AG09309 (cell line): ENCODE measurements at places on chromosomes 5 and 9.

DNA sequence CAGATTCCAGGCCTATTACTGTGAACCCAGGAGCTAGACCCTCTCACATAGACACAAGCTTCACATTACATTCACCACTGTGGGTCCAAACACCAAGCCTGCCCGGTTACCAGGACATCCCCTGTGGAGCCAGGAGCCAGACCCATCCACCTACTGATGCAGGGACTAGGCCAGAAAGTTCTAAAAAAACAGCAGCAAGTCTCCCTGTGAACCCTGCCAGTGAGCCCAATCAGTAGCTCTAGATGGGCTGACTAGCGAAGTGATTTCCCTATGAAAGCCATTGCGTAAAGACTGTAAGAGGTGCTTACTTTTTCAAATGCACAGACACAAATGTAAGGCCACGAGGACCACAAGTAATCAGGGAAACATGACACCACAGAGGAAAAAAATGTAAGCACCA lies 352.3 kb downstream of the TMEM161B start:
- no peak for DNase-seq

- DNase-seq: no peak
These were observed 193.3 kb upstream of the PANK3 start for GRCh38 chr5:168772316-168772961.

DNA sequence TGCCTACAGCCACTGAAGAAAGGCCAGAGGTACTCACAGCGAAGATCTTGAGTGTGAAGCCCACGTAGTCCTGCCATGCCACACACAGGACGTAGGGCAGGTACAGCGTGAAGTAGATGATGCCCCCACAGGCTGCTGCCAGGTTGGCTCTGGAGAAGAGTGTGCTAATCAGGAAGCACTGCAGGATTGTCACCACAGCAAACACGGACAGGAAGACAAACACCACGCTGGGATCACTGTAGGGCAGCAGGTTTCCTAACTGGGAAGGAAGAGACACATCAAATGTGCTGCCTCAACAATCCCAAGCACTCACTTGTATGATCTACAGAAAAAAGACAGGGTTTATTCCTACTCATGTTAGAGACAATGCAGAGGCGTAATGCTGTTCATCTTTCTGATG lies 63.0 kb downstream of the NIPSNAP3B start:
- DNase-seq: no peak

DNA sequence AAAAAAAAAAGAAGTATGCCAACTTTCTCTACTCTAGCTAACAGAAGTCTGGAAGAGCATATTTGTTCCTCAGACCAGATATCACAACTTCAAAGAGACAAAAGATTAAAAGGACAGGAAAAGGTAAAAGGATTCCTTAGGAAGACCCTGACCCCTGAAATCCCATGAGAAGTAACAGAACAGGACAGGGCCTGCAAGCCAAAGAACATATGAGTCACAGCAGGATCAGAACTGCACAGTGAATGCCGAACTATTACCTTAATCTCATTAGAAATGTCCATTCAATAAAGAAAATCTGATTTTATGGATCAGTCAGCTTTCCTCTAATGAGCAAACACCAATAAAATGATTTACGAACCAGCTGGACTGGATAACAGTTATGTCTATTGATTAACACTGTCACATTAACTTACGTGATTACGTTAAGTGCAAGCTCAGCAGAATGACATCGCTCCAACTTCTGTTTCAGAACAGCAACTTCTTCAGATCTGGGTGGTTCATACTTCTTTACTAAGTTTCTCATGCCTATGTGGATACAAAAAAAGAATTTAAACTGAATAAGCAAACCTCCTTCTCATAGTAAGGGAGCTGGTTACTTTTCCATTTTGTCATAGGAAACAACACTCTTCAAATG lies 13.6 kb downstream of the CCNH start:
- DNase-seq: no peak

DNA sequence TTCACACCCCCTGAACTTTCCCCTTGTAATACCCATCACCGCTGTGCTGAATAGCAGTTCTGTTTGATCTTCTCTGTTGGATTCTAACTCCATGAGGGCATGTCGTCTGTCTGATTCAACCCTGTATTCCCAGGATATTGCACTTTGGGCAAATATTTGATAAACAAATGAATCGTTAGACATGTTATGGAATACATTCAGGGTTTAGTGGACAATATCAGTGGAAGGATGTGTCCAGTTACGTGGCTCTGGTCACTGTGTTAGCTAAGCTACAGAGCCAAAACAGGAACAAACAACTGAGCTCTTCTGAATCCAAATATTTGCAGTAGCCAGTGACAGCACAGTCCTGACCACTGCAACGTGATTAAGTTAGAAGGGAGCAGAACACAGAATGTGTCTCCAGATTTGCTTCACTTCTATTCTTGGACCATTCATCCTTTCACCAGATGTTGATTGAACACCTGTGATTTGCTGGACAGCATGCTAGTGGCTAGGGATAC lies 13.2 kb downstream of the ANGPTL2 start:
- DNase-seq: no peak

DNA sequence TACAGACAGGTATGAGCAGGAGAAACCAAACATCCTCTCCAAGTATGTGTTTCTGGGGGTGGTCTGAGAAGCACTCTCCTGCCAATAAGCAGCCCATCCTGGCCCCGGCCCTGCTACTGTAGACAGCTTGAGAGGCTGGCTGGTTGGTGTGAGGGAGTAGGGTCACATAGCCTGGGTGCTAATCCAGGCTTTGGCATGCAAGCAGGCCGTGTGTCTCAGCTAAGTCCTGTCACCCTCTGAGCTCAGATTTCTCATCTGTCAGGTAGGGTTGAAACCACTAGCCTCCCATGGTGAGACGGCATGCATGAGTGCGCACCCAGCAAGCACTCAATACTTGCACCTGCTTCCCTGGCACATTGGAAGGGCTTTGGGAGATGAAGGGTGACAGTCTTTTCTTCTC lies 49.8 kb upstream of the PHYKPL start:
- DNase-seq: no peak

DNA sequence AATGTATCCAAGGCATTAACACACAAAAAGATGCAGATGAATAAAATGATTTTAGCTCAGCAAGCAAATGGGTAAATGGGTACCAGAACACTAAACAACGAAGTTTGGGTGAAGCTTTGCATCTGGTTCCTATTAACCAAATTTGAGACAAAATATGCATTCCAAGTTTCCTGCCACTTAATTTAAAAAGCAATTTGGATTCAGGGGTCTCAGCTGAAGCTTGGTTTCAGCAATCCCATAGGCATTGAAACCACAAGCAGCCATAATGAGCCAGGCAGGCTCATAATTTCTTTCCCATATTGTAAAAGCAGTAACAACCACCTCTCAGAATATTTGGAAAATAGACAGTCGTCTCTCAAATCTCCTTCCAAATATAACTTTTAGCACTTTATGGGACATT lies 138.9 kb downstream of the NXNL2 start:
- no peak for DNase-seq

DNA sequence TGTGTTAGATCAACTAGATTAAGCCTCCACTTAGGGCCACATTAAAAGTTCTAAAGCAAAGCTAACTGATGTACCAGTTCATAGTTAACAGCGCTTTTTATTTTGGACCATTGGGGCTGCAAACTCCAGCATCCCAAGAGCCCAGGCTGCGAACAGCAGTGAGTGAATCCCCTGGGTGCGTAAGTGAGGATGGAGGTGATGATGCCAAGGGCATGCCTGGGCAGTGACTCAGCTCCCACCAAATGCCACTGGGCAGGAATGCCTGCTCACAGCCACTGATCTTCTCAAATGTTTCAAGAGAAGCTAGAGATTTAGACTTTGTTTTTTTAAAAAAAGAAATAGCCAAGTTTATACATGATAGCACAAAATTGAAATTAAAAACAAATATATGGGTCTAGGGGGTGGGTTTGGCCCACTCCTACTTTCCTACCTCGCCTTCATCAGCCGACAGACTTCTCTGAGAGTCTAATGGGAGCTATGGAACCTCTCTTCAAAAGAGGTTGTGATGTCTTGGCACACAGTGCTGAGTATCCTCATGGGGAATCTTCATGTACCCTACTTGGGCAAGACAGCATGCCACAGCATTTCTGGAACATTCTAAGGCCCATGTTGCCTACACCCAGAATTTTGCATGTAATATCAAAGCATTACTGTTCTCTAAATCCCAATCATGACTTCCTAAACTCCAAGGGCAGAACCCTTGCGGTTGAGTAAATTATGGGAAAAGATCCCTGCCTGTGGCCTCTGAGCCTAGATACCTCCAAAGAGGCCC lies 398.1 kb downstream of the EBF1 start:
- DNase-seq: no peak

GRCh38 chr5:175141421-175141820 lies 302.6 kb downstream of the DRD1 start:
- no peak for DNase-seq

- DNase-seq: no peak
These were observed 165.9 kb downstream of the ALDH1A1 start for GRCh38 chr9:72786948-72787347.

- no peak for DNase-seq
These were observed 54.6 kb upstream of the POU4F3 start for GRCh38 chr5:146284016-146284415.

- no peak for DNase-seq
These were observed 65.6 kb downstream of the ANXA2R start for GRCh38 chr5:42974536-42974935.

GRCh38 chr5:103207011-103207410 lies 51.6 kb upstream of the MACIR start:
- no peak for DNase-seq

- no peak for DNase-seq
These were observed 8.1 kb downstream of the TNFAIP8 start for GRCh38 chr5:119363936-119364335.

GRCh38 chr5:58241389-58241788 lies 218.5 kb downstream of the PLK2 start:
- no peak for DNase-seq

- DNase-seq: no peak
These were observed 111.5 kb downstream of the ICE1 start for GRCh38 chr5:5533927-5534326.

DNA sequence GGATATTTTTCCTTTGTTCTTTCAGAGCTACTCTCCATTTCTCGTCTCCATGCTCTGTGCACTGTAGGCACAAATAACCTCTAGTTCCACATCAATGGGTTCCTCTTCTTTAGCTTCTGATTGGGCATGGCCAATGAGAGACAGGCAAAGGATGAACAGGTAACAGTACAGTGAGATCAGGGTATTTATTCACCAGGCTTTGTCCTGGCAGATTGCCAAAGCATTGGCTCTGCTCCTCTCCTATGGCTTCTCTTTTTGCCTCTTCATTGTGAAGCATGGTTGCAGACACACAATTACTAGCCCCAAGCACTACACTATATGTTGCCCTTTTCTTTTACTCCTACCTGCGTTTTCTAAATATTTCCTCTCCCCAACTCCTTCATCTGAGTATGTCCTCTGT lies 215.1 kb upstream of the ARRDC3 start:
- no peak for DNase-seq

- no peak for DNase-seq
These were observed 196.2 kb downstream of the RGS3 start for GRCh38 chr9:113659740-113660139.

DNA sequence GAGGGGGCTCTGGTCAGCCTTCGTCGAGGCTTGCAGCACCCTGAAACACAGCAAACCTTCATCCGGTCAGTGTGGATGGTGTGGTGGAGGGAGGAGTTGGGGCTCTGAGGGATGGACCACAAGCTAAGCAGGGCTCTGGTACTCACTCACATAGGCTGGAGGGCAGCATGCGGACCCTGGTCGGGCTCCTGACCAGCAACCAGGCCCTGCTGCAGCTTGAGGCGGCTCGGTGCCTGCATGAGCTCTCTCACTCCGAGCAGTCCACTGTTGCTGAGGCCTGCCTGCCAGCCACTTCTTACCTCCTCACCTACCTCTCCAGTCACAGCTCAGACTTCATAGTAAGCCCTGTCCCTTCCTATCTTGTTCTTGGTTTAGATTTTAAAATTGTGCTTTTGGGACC lies 2.5 kb downstream of the TMCO6 start:
- no peak for DNase-seq

DNA sequence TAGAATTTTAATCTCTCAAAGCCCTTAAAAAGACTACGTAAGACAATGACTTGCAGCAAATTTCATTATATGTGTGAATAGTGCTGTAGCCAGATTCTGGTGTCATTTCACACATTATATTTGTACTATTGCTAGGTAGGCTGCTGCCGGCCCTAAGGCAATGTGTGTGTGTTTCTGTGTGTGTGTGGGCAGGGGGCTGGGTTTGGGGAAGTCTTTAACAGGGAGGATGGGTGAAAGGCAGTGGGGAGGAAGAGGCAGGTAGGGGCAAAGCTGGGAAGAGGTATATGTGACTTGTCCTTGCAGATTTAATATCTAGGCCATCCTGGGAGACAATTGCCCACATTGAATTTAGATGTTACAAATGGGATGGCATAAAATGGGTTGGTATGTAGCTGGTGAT lies 130.8 kb downstream of the MACIR start:
- no peak for DNase-seq

- peak; percentile 24 for DNase-seq
These were observed 285.4 kb downstream of the TMEM232 start for GRCh38 chr5:110441035-110441434.

- no peak for DNase-seq
These were observed 11.1 kb upstream of the WNK2 start for GRCh38 chr9:93172666-93173364.

- DNase-seq: no peak
These were observed 27.6 kb downstream of the ZNF462 start for GRCh38 chr9:106890608-106891007.

GRCh38 chr5:32851559-32852173 lies 140.5 kb downstream of the NPR3 start:
- DNase-seq: no peak

DNA sequence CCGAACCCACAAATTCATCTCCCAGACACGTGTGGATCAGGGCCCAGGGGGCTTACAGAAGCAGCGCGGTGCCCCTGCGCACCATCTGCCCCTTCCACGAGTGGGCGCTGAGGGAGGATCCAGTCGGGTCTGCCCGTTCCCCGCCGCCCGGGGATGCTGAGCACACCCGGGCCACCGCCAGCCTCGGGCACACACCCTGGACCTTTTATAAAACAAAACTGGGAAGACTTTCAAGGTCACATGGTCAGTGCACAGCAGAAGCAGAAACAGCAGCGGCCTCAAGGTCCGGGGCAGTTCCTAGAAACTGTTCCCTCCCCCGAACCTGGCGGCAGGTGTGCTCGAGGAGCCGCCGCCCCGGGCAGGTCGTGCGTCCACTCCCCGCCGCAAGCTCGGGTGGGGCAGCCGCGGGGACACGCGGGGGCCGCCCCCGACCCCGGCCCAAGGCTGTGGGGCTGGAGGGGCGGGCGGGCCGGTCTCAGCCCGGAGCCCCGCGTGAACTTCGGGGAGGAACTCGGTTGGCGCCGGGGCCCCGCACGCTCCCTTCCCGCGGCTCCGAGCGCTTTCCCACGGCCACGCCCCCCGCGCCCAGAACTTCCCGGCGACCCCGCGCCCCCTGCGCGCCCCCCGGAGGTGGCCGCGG lies 633 bp upstream of the PPP1R26 start:
- DNase-seq: no peak

- DNase-seq: no peak
These were observed 6.2 kb downstream of the ANGPTL2 start for GRCh38 chr9:127116088-127116726.
